ENCODE measurements at places on chromosomes 6 and 20.

DNA sequence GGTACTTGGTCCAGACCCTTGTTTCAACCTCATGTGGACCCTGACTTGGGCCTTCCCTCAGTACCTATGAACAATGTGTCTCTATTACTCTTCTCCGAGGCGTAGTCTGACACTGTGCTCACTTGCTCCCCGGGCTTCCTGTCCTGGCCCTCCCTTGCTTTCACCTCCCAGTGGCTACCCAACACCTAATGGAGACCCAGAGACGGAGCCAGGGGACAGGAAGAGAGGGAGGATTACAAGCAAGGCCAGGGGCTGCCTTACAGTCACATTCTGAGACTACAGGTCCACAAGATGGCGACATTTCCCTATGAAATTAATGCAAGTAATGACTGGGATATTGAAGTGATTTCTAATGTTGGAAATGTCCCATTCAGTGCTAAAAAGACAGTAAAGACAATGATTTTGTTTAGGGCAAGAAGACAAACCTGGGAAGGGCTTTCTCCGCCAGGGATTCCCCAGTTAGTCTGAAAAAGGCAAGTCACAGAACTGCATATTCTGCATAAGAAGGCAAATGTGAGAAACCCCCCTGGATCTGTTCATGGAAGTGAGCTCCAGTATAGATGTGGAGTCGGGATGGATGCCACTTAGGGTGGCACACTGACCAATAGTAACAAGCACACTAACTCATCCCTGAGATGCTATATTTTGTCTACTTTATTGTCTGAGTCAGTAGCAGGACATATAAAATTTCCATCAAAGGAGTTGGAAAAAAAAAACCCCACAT lies 44.0 kb upstream of the ZBTB24 start:
- no peaks in the 10 kb centered on the region for H3K4me1 ChIP-seq
- DNase-seq: no peak
- H3K4me3 ChIP-seq: no peak overlapping the region
- no peaks in the 10 kb centered on the region for H3K36me3 ChIP-seq

DNA sequence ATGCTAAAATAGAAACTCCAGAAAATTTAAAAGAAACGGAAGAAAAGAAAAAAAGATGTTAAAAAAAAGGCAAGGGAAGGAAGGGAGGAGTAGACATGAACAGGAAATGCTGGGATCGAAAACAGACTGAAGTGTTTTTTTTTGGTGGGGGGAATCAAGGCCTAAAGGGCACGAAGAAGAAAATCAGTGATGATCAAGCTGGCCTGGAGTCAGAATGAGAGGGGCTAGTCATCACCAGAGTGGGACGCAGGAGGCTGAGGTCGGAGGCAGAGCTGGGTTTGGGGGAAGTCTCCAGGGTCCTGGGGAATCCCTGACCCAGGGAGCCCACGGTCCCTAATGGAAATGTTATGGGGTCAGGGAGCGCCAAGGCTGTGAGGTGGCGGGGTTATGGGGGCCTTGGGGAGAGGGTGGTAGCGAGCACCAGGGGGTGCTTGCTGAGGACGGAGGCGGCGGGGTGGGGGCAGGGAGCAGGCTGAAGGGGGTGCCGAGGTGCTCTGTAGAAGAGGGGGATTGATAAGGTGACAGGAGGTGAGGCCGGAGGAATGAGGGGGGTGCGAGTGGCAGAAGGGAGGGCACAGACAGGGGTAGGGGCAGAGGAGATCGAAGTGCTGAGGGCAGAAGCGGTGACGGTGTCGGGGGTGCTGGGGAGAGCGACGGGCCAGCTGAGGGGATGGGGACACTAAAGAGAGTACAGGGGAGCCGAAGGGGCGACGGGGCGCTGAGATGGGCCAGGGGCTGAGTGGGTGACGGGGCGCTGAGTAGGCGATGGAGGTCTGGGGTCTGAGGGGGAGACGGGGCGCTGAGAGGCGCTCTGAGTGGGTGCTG lies 684 bp downstream of the ZNFX1 start:
- peak overlapping the region; percentile 99 for H3K27ac ChIP-seq
- no peaks in the 10 kb centered on the region for H3K27me3 ChIP-seq
- peaks cover 64% of the 10 kb centered on the region for H3K4me1 ChIP-seq
- H3K36me3 ChIP-seq: peaks cover 44% of the 10 kb centered on the region
- DNase-seq: peak; percentile 62

GRCh38 chr20:58086763-58087561 lies 141.5 kb downstream of the ANKRD60 start:
- H3K27ac ChIP-seq: no peak overlapping the region
- no peak overlapping the region for H3K4me3 ChIP-seq
- H3K4me1 ChIP-seq: no peaks in the 10 kb centered on the region
- no peaks in the 10 kb centered on the region for H3K36me3 ChIP-seq

GRCh38 chr6:34901930-34902329 lies 12.9 kb downstream of the ANKS1A start:
- H3K27ac ChIP-seq: no peak overlapping the region
- no peak overlapping the region for H3K4me3 ChIP-seq
- no peak for DNase-seq
- no peaks in the 10 kb centered on the region for H3K27me3 ChIP-seq
- peaks cover 17% of the 10 kb centered on the region for H3K4me1 ChIP-seq

DNA sequence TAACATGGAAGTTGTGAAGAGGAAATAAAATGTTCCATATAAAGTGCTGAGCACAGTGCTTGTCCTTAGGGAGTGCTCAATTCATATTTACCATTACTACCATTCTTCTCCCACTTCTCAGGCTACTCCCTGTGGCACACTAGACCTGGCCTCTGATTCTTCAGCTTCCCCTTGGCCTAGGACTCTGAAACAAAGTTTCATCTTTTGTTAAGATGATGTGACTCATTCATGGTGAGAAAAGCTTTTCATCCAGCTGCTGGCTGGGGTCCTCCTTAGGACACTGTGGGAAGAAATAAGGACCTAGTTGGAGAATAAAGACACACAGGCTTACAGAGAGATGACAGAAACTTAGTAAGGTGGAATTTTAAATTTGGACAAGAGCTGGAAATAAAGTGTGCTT lies 314.8 kb downstream of the CDC5L start:
- no peaks in the 10 kb centered on the region for H3K4me1 ChIP-seq
- H3K4me3 ChIP-seq: no peak overlapping the region
- H3K27me3 ChIP-seq: no peaks in the 10 kb centered on the region

- no peak for DNase-seq
- H3K4me3 ChIP-seq: no peak overlapping the region
- no peaks in the 10 kb centered on the region for H3K36me3 ChIP-seq
- H3K4me1 ChIP-seq: no peaks in the 10 kb centered on the region
- no peak overlapping the region for H3K27ac ChIP-seq
These were observed 2.2 kb downstream of the PPP1R3G start for GRCh38 chr6:5087389-5087788.

Measured in right atrium auricular region (tissue), 2 donors.